ENCODE measurements at places on chromosomes 5 and 9.

DNA sequence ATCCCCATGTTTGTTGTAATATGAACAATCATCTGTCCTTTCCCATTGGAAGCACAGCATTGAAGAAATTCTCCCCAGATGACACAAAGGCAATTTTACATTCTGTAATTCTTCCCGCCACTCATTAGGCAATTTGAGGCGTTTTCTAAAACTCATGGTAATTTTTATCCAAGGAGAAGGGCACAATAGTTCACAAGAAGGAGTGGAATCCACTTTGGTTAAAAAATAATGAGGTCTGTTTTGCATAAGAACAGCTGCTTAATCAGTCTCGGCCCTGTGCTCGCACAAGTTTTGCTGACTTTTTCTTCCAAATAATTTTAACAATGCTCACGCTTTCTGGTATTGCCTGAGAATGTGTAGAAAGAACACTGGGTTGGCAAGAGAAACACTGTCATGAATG is 94.0 kb downstream of the CAVIN4 start:
- DNase-seq = no peak

- DNase-seq = peak; percentile 43
Measured at GRCh38 chr5:1009359-1010180, 968 bp downstream of the NKD2 start.

DNA sequence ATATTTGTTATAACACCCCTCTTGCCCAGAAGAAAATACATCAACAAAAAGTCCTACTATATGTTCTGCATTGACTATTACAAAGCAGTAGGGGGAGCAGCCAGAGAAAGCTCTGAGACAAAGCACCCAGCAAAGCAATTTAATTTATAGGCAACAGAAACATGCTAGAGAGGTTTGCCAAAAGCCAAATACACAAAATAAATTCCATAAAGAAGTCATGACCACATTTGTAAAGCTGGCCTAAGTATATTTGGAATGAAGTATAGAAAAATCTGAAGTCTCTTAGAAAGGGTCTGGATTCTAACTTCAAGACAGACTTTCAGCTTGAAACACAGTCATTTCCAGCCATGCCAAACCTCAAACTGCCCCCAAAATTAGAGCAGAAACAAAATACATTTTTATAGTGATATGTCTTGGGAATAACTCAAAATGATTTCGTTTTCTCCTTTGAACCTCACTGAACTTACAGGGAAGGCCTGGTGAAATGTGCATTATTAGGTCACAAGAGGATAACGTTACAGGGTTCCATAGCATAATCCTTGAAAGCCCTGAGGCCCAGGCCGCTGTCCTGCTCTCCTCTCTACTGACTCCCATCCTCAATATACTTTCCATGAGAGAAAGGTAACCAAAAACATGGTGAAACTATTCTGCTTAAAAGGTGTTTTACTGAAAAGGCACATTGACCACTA is 451.8 kb downstream of the RAB3C start:
- no peak for DNase-seq

DNA sequence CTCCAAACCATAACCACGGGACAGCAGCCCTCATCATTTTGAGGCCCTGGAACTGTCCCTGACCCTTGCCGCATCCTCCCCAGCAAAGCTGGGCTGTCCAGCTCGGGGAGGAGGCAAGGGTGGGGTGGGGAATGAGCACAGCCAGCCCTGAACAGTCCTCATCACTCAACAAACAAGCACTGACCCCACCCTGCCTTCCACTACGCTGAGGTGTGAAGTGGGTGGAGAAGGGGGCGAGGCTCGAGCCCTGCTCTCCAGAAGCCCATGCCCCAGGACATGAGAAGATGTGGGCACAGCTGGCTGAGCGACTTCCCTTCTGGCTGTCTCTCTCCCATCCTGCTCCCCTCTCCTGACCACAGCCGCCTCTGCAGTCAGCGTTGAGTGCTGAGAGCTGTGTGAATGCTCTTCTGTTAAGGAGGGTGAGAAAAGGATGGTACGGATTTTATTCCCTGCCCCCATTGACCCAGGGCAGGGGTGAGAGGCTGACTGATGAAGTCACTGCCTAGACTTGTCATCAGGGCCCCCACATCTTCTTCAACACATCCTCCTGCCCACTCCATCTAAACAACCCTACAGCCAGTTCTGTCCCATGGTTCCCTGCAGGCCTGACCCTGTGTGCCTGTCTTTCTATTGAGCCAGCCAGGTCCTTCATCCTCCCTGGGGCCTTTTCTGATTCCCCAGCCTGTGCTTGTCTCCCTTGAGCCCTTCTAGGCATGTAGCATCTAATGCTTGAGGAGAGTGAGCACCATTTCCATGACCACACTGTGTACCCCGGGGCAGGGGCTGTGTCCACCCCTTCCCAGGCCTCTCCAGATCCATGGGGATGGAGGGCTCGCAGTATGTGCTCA is 276.0 kb downstream of the FSTL4 start:
- DNase-seq = no peak

DNA sequence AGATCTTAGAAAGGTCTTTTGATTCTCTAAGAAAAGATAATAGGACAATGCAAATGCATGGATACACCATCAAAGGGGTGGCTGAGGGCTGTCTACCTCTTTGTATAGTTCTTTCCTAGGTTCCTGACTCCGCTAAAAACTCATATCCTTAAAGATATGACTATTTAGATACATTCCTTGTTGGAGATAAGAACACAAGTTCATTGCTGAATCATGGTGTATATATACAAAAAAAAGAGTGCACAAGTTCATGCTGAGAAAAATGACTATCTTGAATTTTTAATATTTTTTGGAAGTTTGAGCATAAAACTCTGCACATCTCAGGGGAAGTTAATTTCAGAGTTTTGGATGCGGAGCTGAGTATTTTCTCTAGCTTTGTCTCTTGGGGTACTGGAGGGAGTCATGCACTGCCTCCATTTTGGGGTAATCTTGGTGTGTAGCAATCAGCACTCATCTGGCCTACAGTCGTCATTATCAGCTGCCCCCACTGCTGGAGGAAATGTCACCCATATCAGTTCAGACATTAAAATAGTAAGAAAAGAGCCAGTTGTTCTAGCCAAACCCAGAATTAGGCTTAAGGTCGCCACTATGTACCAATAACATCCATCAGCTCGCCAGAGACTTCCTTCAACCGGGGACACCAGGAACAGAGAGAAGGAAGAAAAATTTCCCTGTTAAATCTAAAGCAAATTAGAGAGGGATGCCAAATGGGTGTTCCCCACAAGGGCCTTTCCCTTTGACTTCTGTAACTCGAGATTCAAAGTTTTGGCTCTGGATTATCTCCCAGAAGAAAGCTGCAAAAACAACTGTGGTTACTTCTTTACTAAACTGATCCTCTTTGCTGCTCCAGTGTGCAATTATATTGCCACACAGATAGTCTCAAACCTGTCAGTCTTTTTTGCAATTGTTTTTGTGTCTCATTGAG is 49.0 kb downstream of the PTTG1 start:
- DNase-seq = no peak

DNA sequence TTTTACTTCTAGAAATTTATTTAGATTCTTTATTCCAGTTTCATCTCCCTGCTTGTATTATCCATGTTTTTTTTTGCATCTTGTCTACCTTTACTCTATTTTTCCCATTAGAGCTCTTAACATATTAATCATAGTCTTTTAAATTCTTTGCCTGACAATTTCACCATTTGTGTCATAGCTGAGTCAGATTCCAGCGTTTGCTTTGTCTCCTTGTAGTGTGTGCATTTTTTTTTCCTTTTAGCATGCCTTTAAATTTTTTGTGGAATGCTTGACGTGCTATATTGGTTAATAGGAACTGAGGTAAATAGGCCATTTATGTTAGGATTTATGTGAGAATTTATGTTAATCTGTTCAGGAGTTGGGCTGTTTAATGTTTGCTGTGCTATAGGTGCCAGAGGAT is 41.8 kb upstream of the NFIL3 start:
- DNase-seq = no peak

GRCh38 chr5:21823588-21823987 is 1029.6 kb downstream of the CDH12 start:
- DNase-seq = no peak

DNA sequence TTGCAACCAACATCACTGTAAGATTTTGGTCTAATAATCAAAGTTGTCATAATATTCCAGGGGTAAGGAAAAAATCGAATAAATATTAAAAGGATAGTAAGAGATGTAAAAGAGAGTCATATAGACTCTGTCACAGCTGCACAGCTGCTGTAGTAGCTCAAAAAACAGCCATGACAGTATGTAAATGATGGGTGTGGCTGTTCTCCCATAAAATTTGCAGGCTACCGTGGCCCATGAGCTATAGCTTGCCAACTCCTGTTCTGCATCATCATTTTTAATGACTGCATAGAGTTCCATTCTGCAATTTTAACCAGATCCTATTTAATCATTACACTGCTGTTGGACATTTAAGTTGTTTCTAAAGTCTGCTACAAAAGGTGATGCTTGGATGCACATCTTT is 450.5 kb upstream of the MPDZ start:
- DNase-seq = no peak

DNA sequence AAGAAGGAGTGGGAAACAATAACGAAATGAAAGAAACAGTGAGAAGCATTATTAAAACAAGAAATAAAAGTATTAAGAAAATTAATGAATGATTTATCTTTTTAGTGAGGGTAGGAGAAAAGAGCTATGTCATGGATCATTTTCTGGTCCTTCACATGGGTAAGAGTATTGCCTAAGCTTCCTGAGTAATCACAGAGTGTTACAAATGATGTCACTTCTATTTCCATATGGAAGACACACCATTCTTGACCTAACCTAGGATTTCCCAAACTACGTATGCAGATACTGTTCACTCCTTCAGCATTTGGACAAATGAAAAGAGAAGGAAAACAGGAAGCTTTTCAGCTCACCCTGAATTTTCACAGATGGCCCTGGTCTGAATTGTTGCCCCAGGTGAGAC is 3.3 kb upstream of the TSLP start:
- no peak for DNase-seq

- no peak for DNase-seq
Measured at GRCh38 chr5:116944183-116944582, 369.6 kb upstream of the SEMA6A start.

- no peak for DNase-seq
Measured at GRCh38 chr9:88391921-88392320, 3.7 kb downstream of the SPIN1 start.

DNA sequence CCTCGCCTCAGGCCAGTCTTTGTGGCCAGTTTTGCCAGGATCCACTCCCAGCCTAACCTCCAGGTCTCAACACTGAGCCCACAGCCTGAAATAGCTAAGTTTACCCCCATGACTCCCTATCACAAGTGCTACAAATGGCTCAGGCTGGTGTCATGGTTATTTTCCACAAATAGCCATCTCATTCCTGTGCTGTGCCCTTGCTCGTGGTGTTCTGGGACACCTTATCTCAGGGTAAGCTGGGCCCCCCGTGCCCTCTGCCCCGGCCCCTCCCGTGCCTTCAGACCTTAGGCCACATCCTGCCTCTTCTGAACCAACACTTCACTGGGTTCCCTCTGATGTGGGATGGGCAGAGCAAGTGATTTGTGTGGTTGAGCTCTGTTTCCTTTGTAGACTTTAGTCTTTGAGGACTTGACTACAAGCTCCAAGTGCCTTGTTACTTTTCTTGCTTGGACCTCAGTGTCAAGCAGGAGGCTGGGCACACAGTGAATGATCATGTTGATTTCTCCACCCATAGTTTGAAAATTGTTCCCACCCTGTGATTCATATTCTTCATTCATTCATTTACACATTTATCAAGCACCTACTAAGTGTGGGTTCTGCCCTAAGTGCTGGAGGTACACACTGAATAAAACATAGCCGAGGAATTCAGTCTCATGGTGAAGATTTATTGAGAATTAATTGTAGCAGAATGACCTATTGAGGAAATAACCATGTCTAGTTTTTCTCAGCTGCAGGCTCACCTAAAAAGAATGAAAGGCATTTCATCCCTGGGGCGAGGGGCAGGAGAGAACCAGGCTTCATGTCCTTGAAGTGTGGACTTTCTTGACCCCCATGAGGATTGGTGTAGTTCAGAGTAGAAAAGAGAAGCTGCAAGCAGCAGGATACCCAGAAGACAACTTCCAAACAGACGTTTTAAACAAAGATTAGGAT is 84.5 kb upstream of the CTNNA1 start:
- peak; percentile 65 for DNase-seq

GRCh38 chr9:106755736-106756135 is 107.2 kb upstream of the ZNF462 start:
- no peak for DNase-seq

- DNase-seq = no peak
Measured at GRCh38 chr9:32940740-32941139, 60.7 kb downstream of the APTX start.

DNA sequence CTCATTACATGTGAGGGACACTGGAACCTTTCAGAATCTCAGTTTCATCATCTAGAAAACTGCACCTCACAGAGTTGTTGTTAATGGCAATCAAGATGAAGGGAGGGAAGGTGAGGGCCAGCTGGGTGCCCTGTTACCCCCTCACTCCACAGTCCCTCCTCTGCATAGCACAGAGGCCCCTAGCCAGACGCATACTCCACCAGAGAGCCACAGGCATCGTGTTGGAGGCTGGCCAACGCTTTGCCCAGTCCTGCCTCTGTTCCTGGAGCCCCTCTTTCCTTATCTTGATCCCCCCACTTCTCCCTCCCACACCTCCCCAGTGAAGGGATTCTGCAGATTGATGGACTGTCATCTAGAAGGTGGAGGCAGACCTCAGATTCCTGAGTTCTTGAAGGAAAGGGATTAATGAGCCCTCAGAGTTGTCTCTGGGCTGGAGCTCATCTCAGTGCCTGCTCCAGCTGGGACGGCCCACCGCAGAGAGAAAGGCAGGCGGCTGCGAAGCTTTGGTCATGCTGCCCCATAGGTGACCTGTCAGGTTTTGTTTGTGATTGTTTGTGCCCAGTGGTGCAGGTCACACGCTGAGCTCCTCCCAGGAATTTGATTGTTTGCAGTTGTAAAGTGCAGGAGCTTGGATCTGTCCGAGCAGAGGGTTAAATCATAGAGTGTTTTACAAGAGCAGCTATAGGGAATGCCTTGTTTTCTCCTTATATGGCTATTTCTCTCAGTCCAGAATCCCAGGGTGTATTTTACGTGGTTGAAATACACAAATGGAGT is 487.3 kb downstream of the CCDC171 start:
- no peak for DNase-seq

- no peak for DNase-seq
Measured at GRCh38 chr9:119273984-119274665, 95.1 kb downstream of the BRINP1 start.
